ENCODE measurements at places on chromosomes 1 and 21. TPM values are rescaled to one million over a fixed set of nuclear protein-coding genes. Genes with fewer than 3 reads are reported as not detected.

CNKSR1 gene
- total RNA-seq: 0.19 TPM

RIPPLY3 gene
- total RNA-seq: not detected

OPTC gene
- not detected for total RNA-seq

ABCG1 gene
- total RNA-seq: 5.2 TPM

ANGPTL7 gene
- not detected for total RNA-seq

ADORA3 gene
- total RNA-seq: not detected

SLC44A5 gene
- total RNA-seq: 0.38 TPM

RGS1 gene
- total RNA-seq: under 0.01 TPM

SMPDL3B gene
- total RNA-seq: 0.28 TPM

C4BPB gene
- total RNA-seq: not detected

SYCP1 gene
- total RNA-seq: not detected

CCDC27 gene
- not detected for total RNA-seq

EPB41 gene
- total RNA-seq: 1.9 TPM

FALEC gene
- total RNA-seq: not detected

CDC20 gene
- 161 TPM for total RNA-seq

KIF14 gene
- 2.0 TPM for total RNA-seq

SPATA45 gene
- 1.1 TPM for total RNA-seq

RGS18 gene
- not detected for total RNA-seq

PDZK1 gene
- 0.38 TPM for total RNA-seq

SLC25A34 gene
- 0.38 TPM for total RNA-seq
